ENCODE measurements at places on chromosomes 5 and 9. TPM values are rescaled to one million over a fixed set of nuclear protein-coding genes. Genes with fewer than 3 reads are reported as not detected.

- DNase-seq, result no peak
Observed at GRCh38 chr5:109299557-109299956, 110.2 kb downstream of the PJA2 start.

GRCh38 chr9:35923927-35924763 is 14.9 kb downstream of the SPAAR start:
- peak; percentile 92 for DNase-seq

DNA sequence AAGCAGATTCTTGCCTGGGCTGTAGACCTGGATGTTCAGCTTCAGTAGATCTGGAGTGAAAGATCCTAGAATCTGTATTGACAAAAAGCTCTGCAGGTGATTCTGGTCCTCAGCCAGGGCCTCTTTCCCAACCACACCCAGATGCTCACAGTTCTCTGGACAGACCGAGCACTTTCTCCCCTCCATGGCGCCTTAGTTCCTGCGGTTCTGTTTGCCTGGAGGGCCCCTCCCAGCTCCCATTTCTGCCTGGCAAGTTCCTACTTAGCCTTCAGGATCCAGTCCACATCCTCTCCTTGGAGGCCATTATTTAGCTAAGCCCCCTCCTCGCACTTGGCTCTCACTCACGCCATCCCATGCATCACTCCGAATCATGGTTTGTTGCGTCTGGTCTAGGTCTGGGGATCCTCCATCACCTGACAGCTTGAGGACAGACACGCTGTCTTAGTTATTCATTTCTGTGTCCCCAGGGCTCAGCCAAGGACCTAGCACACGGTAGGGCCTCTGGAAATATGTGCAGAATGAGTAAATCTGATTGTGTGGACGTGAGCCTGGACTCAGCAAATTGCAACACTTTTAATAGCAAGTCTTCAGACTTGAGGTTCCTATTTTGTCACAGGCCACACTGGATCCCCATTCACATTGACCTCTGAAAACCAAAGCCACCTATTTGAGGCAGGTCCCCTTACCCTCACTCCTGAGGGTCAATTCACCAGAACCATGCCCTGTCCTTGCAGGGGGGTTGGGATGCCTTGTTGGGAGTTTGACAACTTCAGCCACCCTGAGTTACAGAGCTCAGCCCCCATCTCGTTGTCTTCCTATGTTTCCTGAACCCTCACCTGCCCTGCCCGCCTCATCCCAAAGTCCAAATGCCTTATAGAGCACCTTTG is 50.7 kb downstream of the COL15A1 start:
- DNase-seq, result no peak

GRCh38 chr5:142779163-142779840 is 9.1 kb downstream of the ARHGAP26 start:
- DNase-seq, result no peak

DNA sequence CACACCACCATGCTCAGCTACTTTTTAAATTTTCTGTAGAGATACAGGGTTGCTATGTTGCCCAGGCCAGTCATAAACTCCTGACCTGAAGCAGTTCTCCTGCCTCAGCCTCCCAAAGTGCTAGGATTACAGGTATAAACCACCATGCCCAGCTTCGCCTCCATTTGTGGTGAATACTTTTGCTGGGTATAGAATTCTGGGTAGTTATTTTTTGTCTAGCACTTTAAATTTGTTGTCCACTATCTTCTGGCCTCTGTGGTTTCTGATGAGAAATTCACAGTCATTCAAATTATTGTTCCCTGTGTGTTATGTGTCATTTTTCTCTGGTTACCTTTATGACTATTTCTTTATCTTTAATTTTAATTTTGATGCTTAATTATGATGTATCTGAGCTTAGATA is 57.7 kb upstream of the EXOC3 start:
- no peak for DNase-seq

GRCh38 chr5:141695627-141696215 is 13.7 kb upstream of the ARAP3 start:
- DNase-seq, result peak; percentile 50

DNA sequence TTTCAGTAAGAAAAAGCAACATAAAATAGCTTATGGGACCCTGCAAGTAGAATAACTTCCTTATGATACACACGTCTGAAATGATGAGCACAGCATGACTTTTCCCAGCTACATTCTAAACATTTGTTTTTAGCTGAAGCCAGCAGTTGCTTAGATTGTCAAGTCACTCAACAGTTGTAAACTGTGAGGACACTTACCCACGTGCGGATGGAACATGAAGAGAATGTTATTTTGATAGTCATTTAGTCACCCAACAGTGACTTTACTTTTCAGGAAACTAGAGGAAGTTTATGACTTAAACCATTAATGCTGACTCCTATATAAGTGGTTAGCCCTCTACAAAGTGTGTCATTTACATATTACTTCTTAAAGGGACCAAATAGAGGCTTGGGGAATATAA is 3.0 kb downstream of the HACD4 start:
- DNase-seq, result no peak

DNA sequence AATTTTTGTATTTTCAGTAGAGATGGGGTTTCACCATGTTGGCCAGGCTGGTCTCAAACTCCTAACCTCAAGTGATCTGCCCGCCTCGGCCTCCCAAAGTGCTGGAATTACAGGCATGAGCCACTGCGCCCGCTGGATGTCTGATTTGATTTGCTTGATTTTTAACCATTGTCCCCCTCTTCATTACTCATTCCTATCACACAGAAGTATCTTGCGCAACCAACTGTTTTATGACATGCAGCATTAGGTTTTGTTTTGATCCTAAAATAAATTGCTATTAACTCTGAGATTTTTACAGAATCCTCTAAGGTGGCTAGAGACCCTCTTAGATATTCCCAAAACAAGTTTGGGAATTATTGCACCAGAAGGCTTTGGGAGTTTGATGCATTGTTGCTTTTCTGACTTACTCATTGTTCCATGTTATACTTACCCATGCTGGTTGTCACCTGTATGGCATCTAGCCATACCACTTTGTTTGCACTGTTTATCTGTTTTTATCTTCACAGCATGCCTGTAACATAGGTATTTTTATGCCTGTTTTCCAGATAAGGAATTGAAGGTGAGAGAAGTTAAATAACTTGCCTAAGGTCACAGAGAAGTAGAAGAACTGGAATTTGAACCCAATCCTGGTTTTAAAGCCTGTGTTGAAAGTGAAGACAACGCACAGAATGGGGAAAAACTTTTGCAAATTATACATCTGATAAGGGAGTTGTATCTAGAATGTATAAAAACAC is 35.9 kb upstream of the PWWP2A start:
- DNase-seq, result no peak

DNA sequence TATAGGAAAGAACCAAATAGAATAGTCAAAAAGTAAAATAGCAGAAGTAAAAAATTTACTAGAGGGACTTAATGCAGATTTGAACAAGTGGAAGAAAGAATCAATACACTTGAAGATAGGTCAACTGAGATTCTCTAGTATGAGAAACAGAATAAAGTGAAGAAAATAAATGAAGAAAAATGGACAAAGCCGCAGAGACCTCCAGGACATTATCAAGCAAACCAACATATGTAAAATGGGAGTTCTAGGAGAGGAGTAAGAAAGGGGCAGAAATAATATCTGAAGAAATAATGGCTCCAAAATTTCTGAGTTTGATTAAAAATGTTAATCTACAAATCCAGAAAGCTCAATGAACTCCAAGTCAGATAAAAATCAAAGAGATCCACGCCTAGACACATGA is 70.0 kb upstream of the ZBTB43 start:
- DNase-seq, result no peak

- DNase-seq, result no peak
Observed at GRCh38 chr9:8734760-8735159, 935.2 kb upstream of the DMAC1 start.

Gene DDX4
- not detected for total RNA-seq

Gene ANKRD18B
- total RNA-seq, result 4.8 TPM

- no peak for DNase-seq
Observed at GRCh38 chr5:73812457-73812856, 186.5 kb downstream of the ARHGEF28 start.

- DNase-seq, result no peak
Observed at GRCh38 chr5:131640043-131640856, 5.2 kb upstream of the RAPGEF6 start.
